PC-9 (cell line): ENCODE measurements at places on chromosomes 7 and 10. TPM values are rescaled to one million over a fixed set of nuclear protein-coding genes. Genes with fewer than 3 reads are reported as not detected.

Gene PMPCB
- 72.2 and 78.1 TPM in 2 replicates for total RNA-seq

Gene CCL24
- not detected in 2 replicates for total RNA-seq

Gene CRPPA
- total RNA-seq: 8.0 and 9.2 TPM in 2 replicates

Gene SPOCK2
- total RNA-seq: 4.2 and 5.3 TPM in 2 replicates

DNA sequence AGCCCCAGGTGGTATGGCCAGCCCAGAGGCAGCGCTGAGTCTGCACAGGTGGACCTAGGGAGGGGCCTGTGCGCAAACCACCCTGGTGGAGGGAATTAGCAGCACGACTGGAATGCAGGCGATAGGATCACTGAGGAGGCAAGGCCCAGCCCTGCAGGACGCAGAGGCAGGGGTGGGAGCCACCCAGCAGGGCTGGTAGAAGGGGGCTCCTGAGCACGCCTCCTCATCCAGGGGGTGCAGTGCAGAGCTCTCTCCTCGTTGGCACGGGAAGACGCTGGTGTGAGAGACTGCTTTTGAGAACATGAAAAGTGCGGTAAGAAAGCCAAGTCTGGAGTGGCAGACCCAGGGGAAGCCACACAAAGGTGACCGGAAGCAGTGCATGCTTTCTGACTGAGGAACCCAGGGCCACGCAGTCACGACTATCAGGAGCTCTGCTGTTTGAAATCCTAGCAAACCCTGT, 6.0 kb downstream of the FXYD4 start:
- H3K4me3 ChIP-seq: no peak overlapping the region
- H3K27me3 ChIP-seq: no peaks in the 10 kb centered on the region
- DNase-seq: peak; percentile 91
- H3K27ac ChIP-seq: no peak overlapping the region
- H3K36me3 ChIP-seq: no peaks in the 10 kb centered on the region

GRCh38 chr7:82722946-82723345, 279.4 kb upstream of the CACNA2D1 start:
- H3K36me3 ChIP-seq: no peaks in the 10 kb centered on the region
- no peaks in the 10 kb centered on the region for H3K27me3 ChIP-seq
- no peak for DNase-seq
- no peak overlapping the region for H3K27ac ChIP-seq

GRCh38 chr10:100364735-100365391, 17.8 kb downstream of the SCD start:
- H3K27ac ChIP-seq: peak overlapping the region; percentile 70
- no peak overlapping the region for H3K4me3 ChIP-seq
- H3K4me1 ChIP-seq: peaks cover 53% of the 10 kb centered on the region

- no peaks in the 10 kb centered on the region for H3K36me3 ChIP-seq
- DNase-seq: no peak
- peaks cover 37% of the 10 kb centered on the region for H3K27me3 ChIP-seq
- peak overlapping the region; percentile 79; the same call in 1 of the 2 replicates for H3K4me3 ChIP-seq
- no peak overlapping the region for H3K27ac ChIP-seq
These were observed 739 bp downstream of the MPP7 start for GRCh38 chr10:28302012-28302637.

- H3K4me3 ChIP-seq: no peak overlapping the region
- H3K27ac ChIP-seq: no peak overlapping the region
- no peaks in the 10 kb centered on the region for H3K27me3 ChIP-seq
- no peaks in the 10 kb centered on the region for H3K36me3 ChIP-seq
- H3K4me1 ChIP-seq: peaks cover 60% of the 10 kb centered on the region
These were observed 472.0 kb downstream of the KCNMA1 start for GRCh38 chr10:77165445-77166208.

DNA sequence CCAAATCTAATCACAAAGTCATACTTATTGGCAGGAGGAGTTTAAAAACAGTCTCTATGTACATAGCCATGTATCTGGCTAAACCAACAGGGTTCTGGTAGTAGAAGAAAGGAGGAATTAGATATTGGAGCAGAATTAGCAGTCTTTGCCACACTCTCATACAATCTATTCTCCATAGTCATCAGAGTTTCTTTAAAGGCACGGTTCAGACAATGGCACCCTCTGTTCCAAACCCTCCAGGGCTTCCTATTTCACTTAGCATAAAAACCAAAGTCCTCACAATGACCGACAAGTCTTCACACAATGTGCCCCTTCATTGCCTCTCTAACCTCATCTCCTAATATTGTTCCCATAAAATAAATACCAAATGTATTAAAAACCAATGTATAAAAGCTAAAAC, 12.7 kb downstream of the ZNF438 start:
- H3K27me3 ChIP-seq: no peaks in the 10 kb centered on the region
- H3K4me1 ChIP-seq: no peaks in the 10 kb centered on the region
- H3K4me3 ChIP-seq: no peak overlapping the region
- no peaks in the 10 kb centered on the region for H3K36me3 ChIP-seq

DNA sequence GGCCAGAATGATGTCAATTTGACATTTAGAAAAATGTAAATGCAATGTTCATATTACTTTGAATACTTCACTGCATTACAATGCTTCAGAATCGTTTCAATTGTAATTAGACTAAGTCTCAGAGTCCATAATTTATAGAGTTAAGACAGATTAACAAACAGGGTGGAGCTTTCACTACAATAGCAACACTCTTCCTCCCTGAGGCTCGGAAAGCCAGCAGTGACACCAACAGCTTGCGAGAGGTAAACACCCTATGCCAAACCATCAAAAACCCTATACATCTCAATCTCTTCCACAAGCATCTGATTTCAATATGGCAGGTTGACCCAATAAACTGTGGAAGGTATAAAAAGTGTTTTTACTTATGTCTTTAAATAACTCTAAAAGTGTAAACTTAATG, 72.2 kb downstream of the DOCK4 start:
- H3K4me3 ChIP-seq: no peak overlapping the region
- no peak overlapping the region for H3K27ac ChIP-seq
- no peaks in the 10 kb centered on the region for H3K27me3 ChIP-seq
- no peaks in the 10 kb centered on the region for H3K36me3 ChIP-seq
- H3K4me1 ChIP-seq: 0 out of 2 replicates have a peak, but pooled peaks cover 5% of the 10 kb centered on the region

- no peaks in the 10 kb centered on the region for H3K36me3 ChIP-seq
- H3K27ac ChIP-seq: no peak overlapping the region
- H3K27me3 ChIP-seq: no peaks in the 10 kb centered on the region
- 0 out of 2 replicates have a peak, but pooled peaks cover under 1% of the 10 kb centered on the region for H3K4me1 ChIP-seq
- DNase-seq: no peak
These were observed 42.8 kb downstream of the AKR1C8 start for GRCh38 chr10:5142199-5142598.

DNA sequence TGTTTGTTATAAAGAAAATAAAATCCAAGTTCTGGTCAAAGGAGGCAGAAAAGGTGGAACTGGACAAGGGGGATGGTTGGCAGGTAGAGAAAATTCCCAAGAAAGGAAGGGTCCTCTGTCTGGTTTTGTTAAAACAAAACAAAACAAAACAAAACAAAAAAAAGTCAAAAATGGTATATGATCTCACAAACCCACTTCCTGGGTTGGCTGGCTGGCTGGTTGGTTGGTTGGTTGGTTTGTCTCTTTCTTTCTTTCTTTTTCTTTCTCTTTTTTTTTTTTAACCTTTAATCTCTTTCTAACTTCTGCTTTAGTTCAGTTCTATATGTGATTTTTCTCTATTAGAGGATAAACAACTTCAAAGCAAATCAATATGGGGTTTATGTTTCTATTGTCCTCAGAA, 41.1 kb upstream of the CPN1 start:
- H3K4me3 ChIP-seq: no peak overlapping the region
- no peak overlapping the region for H3K27ac ChIP-seq
- H3K27me3 ChIP-seq: no peaks in the 10 kb centered on the region
- no peaks in the 10 kb centered on the region for H3K36me3 ChIP-seq
- DNase-seq: no peak
